ENCODE measurements at places on chromosomes 2 and 18.

- no peak for DNase-seq
These were observed 133.7 kb downstream of the FBXO15 start for GRCh38 chr18:74013955-74014354.

GRCh38 chr2:221478485-221478863 lies 93.6 kb downstream of the EPHA4 start:
- no peak for DNase-seq

DNA sequence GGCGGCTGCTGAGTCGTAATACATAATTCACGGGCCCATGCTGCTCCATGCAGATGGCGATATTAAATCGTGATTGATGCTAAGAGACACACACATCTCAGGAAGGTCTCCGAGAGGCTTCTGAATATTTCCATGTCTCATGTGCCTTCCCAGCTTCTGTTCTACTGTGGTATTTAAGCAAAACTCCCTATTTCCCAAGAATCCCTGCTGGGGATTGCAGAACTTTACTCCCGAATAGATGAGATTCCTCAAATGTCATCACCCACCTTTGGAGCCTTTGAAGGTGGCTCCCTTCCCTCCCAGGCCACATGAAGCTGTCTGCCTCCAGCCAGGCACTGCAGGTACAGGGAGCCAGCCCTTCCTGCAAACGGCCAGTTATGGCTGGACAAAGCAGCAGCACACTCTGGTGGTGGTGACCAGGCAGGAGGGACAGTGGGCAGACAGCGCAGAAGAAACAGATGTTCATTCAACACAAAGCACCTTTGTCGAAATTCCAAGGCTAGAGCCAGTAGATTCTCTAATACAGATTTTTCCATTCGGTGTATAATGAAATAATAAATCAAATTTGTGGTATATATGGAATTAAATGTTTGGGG lies 14.1 kb downstream of the NRP2 start:
- DNase-seq = no peak

DNA sequence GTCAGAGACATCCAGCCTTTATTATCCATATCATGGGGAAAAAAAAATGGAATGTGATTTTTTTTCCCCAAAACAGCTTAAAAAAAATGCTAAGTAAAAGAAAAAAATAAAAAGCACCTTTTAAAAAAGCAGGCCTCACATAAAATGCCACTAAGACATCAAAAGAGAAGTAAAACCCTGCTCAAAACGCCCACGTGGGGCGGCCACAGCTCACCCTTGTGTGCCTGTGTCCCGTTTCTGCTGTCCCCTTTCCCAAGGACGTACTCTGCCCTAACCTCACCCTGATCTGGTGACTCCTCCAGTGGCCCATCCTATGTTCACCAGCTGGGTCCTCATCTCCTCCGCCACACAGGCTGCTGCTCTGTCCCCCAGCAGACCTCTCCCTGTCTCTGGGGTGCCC lies 125.4 kb downstream of the NEDD4L start:
- no peak for DNase-seq

GRCh38 chr2:126315828-126316227 lies 340.1 kb upstream of the GYPC start:
- DNase-seq = no peak
